ENCODE measurements at places on chromosomes 5 and 9. TPM values are rescaled to one million over a fixed set of nuclear protein-coding genes. Genes with fewer than 3 reads are reported as not detected.

EGR1 gene
- 2.8 TPM for total RNA-seq

LCN1 gene
- total RNA-seq, result not detected

HTR4 gene
- total RNA-seq, result 0.16 TPM

DNA sequence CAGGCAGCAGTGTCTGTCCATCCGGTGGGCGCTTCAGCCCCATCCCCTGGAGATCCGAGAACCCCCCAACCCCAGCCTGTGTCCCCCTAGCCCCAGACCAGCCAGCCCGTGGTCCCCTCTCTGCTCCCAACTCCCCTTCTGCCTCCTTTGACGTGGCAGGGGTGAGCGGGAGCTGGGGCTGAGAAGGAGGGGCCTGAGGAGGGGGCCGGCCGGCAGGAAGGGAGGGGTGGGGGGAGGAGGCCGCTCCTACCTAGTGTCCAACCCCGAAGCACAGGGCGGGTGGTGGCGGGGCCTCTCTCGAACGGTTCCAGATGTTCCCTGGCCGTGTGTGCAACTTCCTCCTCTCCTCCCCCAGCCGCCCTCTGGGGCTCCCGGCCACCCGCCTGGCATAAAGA, 31.0 kb downstream of the GOLGA2 start:
- no peak for DNase-seq

DNA sequence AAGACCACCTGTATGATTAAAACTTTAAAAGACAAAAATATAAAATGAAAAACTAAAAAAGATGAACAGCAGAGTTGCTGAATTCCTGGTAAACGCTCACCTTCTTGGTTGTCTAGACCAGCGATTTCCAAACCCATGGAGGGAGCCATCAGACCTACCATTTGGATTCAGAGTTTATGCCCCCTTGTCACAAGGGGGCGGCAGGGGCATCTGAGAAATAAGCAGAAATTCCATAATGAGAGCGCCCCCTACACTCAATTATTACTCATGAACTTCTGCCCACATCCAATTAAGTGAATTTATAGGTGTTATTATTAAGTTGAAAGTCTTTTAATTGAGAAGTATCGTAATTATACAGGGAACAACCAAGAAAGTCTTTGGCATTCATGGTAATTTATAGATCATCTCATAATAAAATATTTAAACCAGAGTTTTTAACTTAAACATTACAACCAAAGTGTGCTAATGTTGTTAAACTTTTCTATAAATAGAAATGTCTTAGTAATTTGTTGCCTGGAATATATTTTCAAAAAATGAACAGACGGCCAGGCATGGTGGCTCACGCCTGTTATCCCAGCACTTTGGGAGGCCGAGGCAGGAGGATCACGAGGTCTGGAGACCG, 35.2 kb upstream of the SPATA31C2 start:
- DNase-seq, result no peak

GRCh38 chr9:113361304-113362018, 12.1 kb downstream of the BSPRY start:
- peak; percentile 13 for DNase-seq

GRCh38 chr5:180606215-180606785, 15.0 kb upstream of the SCGB3A1 start:
- no peak for DNase-seq

DNA sequence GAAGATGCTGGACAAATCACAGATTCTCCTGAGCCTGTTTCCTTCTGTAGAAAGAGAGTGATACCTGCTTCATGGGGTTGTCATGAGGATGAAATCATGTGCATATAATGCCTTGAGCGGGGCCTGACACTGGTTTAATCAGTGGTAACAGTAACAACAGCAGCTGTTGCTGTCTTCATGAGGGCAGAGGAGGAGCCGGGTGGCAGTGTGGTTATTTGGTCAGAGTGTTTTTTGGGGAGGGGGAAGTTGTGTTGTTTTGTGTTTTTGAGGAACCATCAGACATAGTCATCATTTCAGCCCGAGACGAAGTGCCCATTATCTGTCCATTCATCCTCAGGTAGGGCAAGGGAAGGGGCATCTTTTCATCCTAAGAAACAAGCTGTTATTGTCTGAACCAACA, 44.0 kb downstream of the NEURL1B start:
- DNase-seq, result no peak

GRCh38 chr5:125006011-125006685, 259.7 kb upstream of the ZNF608 start:
- DNase-seq, result no peak

GRCh38 chr5:97563050-97563657, 380.1 kb upstream of the RIOK2 start:
- no peak for DNase-seq

- DNase-seq, result no peak
These were observed 252.7 kb downstream of the EFNA5 start for GRCh38 chr5:107418071-107418470.

GRCh38 chr9:20984506-20984905, 46.9 kb downstream of the HACD4 start:
- no peak for DNase-seq

GRCh38 chr5:149581192-149581861, at the start of gene ARHGEF37:
Gene ARHGEF37, plus strand, starts transcription at chr5:149581498. Its CDS starts 16,272 bp downstream, at chr5:149597770.
- DNase-seq, result peak; percentile 75

DNA sequence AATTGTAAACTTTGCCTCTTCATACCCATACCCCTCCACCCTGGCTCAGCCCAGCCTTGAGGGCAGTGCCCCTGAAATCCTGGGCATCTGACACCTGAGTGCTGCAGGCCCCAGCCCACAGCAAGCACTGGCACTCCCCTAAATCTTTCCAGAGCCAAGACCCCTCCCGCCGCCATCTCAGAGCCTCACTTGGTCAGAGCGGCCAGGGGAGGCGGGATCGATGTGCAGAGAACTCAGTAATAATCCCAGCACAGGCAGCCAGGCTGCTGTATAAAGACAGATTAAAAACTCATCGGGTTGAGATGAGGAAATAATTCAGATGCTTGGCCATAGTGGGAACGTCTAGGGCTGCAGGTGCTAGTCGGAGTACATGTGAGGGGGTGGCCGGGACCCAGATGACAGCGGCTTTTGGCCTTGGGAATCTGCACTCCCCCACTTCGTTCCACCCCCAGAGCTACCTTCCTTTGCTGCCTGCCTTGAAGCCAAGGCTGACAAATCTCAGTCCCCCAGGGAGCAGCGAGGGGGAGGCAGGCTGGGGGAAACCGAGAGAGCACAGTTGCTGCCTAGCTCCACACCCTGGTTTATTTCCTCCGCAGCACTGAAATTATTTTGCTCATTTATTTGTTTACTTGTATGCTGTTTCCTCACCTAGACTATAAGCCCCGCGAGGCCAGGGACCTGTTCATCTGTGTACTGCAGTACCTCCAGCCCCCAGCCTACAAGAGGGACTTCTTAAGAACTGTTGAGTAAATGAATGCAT, 19.5 kb upstream of the ARAP3 start:
- no peak for DNase-seq

DNA sequence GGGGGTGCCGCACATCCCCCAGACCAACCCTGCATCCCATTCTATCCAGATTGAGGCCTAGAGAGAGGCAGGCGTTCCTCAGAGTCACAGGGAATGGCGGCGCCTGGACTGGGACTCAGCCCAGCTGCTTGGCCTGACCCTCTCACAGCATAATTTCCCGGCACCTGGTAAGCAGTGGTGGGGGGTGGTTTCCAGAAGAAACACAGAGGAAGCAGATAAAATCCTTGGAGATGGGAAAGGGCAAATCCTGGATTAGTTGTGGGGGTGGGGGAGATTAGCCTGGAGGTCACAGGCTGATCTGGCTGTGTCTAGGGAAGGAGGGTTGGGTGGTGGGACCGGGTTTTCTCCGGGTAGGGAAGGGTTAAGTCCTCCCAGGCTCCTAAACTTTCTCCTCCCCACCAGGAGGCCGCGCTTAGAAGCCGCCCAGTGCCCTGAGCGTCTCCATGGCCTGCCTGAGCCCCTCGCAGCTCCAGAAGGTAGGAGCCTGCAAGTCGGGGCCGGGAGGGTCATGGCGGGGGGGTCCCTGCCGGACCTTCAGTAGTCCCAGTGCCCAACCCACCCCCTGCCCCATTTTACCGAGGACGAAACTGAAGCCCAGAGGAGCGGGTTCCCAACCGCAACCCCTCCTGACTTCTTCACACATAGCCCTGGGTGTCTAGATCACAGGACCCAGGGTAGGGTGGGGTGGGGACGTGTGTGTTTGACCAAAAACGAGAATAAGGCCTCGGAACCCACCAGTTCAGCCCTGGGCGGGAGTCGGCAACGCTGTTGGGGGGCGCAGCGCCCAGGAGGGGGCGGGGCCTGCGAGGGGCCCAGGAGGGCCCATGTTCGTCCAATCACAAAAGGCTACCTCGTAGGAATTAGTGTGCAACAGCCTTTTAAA, 1.3 kb downstream of the PHYHD1 start:
- no peak for DNase-seq

DNA sequence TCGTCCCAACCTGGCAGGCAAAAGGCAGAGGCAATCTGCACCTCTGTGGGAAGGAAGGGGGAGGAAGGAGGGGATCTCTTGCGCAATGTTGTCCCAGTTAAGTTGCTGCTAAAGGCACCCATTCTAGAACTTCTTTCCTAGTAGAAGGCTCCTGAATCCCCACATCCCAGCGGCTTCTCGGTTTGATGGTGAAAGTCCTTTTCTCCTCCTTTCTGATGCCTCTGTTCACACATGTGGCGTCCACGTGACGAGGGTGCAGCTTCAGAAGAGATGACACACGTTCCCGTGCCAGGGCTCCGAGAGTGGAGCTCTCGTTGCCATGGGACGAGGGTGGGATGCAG, 96.9 kb upstream of the FCN2 start:
- peak; percentile 37 for DNase-seq

DNA sequence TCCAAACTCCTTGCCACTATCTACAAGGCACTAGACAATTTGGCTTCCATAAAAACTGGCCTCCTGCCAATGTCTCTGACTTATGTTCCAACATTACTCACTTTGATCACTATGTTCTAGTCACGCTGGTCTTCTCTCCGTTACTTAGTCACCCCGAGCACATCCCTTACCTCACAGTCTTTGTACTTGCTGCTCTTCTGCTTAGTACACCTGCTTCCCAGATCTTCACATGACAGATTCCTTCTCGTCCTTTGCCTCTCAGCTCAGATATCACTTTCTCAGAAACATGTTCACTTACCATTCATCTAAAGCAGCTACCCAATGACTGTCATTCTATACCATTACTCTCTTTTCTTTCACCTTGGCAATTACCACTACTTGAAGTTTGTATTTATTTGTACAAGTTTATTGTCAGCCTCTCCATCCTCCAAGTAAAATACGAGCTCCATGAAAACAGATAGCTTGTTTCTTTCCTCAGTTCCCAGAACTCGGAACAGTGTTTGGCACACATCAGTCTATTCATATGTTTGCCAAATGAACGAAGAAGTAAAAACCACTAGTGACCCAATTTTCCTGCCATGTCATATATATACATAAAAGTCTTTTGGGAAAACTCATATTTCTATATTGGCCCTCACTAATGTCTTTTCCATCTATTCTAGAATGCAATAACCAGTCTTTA, 5.9 kb upstream of the SLC22A5 start:
- no peak for DNase-seq

- DNase-seq, result peak; percentile 49
These were observed 69.1 kb downstream of the ARRDC3 start for GRCh38 chr5:91313757-91314673.

DNA sequence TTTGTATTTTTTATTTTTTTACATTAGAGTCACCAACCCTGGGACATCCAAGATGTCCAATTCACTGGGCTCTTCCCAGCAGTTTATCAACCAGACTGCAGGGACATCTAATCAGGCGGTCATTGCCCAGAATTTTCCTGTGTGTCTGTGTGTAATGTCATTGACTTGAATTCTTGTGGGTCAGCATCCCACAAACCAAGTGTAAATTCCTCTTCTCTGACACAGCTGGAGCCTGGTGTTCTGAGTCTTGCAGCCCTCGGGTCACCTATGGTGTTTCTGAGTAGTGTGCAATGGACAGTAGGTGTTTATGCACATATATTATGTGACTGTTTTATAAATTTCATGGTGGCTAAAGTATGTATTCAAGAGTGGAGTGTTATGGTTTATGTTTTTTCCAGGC, 815.7 kb downstream of the SEMA5A start:
- DNase-seq, result no peak
